ENCODE measurements at places on chromosomes 16 and 17.

DNA sequence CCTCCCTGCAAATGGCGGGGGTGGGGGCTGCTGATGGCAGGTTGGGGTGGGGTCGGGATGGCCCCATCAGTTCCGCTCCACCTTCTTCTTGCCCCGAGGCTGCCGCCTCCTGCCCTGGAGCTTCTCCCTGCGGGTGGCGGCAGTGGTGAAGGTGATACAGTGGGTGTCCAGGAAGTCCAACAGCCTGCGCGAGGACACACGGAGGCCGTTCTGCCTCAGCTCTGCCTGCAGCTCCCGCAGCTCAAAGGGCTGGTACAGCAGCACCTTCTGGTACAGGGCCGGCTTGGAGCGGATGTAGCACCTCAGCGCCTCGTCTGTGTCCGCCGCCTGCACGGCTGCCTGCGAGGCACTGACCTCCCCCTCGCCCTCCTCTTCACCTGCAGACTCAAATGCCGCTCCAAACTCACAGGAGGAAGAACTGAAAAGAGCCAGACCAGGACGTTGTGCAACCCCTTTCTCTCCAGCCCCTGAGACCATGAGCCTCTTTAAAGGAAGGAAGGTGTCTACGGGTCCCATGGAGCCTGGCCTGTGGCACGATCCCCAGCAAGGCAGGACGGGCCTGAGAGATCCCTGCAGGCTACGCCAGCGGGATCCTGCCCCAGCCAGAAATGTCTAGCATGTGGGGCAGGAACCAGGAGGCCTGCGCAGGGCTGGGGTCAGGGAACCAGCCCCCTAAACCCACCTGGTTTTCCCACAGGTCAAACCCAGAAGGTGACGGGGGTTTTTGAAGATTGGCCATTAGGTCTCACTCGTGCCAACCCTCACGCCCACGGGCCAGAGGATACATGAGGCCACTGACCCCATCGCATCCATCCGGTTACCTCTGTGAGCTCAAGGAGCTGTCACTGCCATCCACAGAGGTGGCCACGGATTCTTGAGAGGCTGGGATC, 5.3 kb upstream of the NLRC3 start:
- DNase-seq = no peak

- DNase-seq = no peak
Measured at GRCh38 chr17:71383091-71383490, 737.7 kb upstream of the SOX9 start.

- no peak for DNase-seq
Measured at GRCh38 chr16:4509420-4509819, 29.2 kb downstream of the CDIP1 start.

DNA sequence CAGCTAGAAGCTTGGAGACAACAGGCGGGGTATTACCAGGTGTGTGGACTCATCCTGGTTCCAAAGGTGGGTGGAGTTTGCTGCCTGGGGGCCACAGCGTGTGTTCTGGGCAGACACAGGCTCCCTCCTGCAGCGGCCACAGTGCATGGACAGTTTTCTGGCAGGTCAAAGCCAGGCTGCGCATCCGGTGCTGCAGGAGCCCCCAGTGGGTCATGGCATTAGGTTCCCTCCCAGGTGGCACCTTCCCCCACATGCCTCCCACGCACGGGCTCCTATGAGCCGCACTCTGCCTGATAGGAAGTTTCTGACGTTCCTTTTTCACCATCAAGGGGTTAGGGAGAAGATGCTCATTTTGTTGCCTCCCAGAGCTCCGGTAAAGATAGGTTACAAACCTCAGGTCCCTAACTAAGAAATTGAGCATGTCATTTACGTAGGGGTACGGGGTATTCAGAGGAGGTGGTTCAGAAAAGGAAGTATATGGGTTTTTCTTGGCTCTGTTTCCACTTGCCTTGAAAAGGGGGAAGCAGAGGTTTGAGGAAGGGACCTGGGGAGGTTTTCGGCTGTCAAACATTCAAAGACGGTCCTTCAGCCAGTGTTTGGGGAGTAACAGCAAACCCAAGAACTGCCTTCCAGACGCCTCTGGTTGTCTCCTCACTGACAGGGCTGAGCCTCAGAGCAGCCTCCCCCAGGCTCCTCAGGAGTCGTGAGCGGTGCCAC, 32.7 kb upstream of the NAT9 start:
- DNase-seq = no peak
